ENCODE measurements at places on chromosomes 2 and 18.

- no peak for DNase-seq
These were observed 118.8 kb upstream of the LHCGR start for GRCh38 chr2:48874282-48874681.

- no peak for DNase-seq
These were observed 7.3 kb downstream of the PLA2R1 start for GRCh38 chr2:160054984-160055725.

DNA sequence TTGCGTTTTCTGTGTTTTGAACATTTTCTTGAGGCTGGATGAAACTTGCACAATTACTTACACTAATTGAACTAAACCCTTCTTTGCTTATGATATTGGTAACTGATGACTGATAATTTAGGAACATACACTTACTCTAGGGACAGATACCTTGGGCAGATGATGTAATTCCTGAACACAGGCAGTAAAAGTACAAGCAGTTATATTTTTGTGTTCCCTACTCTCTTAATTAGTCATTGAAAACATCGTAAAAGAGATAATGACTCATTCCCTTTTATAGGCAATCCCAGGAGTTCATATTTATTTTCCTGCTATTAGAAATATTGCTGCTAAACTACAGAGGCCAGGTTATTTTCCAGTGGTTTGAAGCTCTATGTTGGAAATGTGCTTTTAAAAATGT, 46.4 kb downstream of the CCDC85A start:
- no peak for DNase-seq

- DNase-seq, result peak; percentile 71
These were observed 163.4 kb downstream of the LDLRAD4 start for GRCh38 chr18:13381944-13382365.

DNA sequence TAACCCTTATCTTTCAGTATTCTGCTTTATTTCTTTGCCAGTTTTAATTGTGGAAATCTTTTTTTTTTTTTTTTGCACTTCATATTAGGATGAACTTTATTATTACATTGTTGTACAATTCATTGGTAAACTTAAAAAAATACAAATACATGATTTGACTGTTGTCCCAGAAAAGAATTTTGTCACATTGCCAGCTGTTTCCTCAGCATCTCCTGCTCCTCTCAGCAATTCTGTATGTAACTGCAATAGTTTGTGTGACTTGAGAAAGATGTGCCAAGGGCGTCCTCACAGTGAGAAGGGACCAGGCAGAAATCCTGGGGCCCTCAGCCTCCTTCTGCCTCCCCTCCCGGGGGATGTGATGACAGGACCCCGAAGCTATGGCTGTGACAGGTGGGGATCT, 254.4 kb downstream of the NBAS start:
- DNase-seq, result no peak

DNA sequence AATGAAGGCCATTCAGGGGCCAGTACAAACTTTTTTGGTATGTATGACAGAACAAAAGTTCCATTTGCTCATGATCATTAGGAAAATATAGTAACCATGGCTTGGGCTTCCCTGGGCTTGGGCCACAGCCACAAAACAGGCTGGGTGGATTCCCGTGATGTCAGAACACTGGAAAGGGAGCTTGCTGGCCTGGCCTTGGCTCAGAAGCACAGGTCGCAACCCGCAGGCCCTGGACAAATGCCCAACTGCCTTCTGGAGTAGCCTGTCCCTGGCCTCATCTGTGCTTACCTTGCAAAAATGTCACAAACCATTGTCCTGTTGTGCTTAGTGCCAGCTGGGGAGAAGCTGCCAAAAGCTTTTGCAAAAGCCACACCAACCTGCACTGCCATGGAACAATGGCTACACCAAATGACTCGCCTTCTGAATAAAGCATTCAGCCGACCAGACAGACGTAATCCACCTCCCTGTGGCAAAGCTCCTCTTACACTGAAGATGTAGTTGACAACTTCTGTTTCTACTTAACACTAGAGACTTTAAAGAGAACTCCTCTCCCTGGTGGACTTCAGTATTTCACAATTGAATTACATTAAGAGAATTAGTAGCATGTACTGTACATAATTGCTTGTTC, 125.5 kb downstream of the ANKRD44 start:
- peak; percentile 95 for DNase-seq

- no peak for DNase-seq
These were observed 85.8 kb downstream of the CERS6 start for GRCh38 chr2:168541858-168542257.

DNA sequence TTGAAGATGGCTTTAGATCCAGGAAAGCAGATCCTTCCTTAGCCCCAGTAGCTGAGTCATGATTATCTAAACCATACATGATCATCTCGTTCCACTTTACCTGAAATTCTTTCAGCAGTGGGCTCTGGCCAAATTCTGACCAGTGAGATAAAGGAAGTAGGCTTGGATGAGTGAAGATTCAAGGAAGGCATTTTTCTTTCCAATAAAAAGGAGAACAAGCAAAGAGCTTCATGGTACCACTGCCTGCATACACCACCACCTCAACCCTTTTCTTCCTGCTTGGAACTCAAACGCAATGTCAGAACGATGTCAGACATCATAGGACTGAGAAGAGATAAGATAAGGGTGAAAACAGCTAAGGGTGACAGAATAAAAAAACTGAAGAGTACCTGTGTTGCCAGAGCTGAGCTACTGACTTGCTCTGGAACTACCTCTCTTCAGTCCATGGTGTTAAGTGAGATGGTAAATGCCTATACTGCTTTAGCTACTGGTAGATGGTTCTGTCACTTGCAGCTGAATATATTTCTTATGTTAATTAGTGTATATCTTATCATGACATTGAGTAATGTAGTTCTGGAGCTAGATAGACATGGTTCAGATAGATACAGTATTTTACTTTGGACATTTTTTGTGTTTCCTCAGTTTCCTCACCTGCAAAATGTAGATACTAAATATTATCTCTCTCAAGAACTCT, 58.7 kb upstream of the ACVR1 start:
- DNase-seq, result no peak
